ENCODE measurements at places on chromosomes 3 and 15.

DNA sequence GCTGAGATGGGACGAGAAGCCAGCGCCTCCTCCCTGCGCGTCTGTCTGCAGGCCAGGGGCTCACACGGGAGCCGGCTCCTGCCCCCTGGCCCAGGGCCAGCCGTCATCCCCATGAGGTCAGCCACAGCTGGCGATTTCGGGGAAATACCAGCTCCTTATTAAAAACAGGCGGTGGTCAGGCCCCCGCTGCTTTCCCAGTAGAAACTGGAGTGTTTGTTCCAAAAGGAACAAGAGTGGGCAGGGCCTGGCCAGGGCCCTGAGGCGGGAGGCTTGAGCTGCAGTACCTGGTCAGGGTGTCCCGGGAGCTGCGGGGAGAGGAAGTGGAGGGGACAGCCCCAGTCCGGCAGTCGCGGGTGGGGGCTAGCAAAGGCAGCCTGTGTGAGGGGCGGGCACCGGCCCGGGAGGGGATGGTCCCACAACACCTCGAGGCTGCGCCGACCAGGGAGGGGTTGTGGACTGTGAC lies 17.8 kb downstream of the MYL3 start:
- H3K36me3 ChIP-seq, result no peaks in the 10 kb centered on the region
- H3K4me1 ChIP-seq, result no peaks in the 10 kb centered on the region
- peak overlapping the region; percentile 67 for H3K4me3 ChIP-seq
- peak overlapping the region; percentile 34 for H3K27ac ChIP-seq
- DNase-seq, result no peak

- no peak overlapping the region for H3K4me3 ChIP-seq
- no peaks in the 10 kb centered on the region for H3K27me3 ChIP-seq
- no peaks in the 10 kb centered on the region for H3K36me3 ChIP-seq
- H3K4me1 ChIP-seq, result no peaks in the 10 kb centered on the region
- DNase-seq, result no peak
Observed at GRCh38 chr3:156859578-156859977, 33.4 kb downstream of the LEKR1 start.

GRCh38 chr3:14424711-14425580 lies 22.5 kb downstream of the SLC6A6 start:
- peaks cover 15% of the 10 kb centered on the region for H3K4me1 ChIP-seq
- peak overlapping the region; percentile 97 for H3K27ac ChIP-seq
- peak; percentile 20 for DNase-seq
- H3K4me3 ChIP-seq, result peak overlapping the region; percentile 2

- DNase-seq, result no peak
- H3K4me1 ChIP-seq, result no peaks in the 10 kb centered on the region
- H3K36me3 ChIP-seq, result no peaks in the 10 kb centered on the region
- no peaks in the 10 kb centered on the region for H3K27me3 ChIP-seq
- no peak overlapping the region for H3K4me3 ChIP-seq
Observed at GRCh38 chr3:70360979-70361760, 48.7 kb upstream of the MDFIC2 start.

- H3K4me1 ChIP-seq, result no peaks in the 10 kb centered on the region
- no peaks in the 10 kb centered on the region for H3K36me3 ChIP-seq
- H3K4me3 ChIP-seq, result no peak overlapping the region
- H3K27ac ChIP-seq, result no peak overlapping the region
- DNase-seq, result no peak
- H3K27me3 ChIP-seq, result no peaks in the 10 kb centered on the region
Observed at GRCh38 chr15:101394654-101395053, 94.9 kb downstream of the PCSK6 start.

GRCh38 chr15:67834581-67835296 lies 5.1 kb downstream of the RNU6-1 start:
- H3K4me1 ChIP-seq, result peaks cover 25% of the 10 kb centered on the region
- peaks cover 13% of the 10 kb centered on the region for H3K27me3 ChIP-seq
- peak overlapping the region; percentile 50 for H3K4me3 ChIP-seq
- H3K36me3 ChIP-seq, result no peaks in the 10 kb centered on the region

- no peaks in the 10 kb centered on the region for H3K36me3 ChIP-seq
- H3K4me1 ChIP-seq, result no peaks in the 10 kb centered on the region
- H3K27ac ChIP-seq, result no peak overlapping the region
- no peaks in the 10 kb centered on the region for H3K27me3 ChIP-seq
Observed at GRCh38 chr3:72058493-72059081, 273.6 kb upstream of the PROK2 start.

DNA sequence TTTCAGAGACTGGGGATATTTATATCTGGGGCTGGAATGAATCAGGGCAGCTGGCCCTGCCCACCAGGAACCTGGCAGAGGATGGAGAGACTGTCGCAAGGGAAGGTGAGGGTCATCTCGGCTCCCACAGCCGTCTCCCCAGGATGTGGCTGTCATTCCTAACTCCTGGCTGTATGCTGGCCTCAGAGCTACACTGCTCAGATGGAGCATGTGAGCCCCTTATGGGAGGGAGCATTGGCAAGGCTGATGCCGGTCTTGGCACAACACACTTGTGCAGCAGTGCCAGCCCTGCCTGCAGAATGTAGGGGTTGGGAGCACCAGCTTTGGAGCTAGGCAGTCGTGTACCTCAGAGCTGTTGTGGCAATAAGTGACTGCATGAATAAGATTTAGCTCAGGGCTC lies 5.2 kb downstream of the RCCD1 start:
- DNase-seq, result no peak
- H3K27ac ChIP-seq, result no peak overlapping the region
- H3K36me3 ChIP-seq, result peaks cover 2% of the 10 kb centered on the region
- H3K27me3 ChIP-seq, result no peaks in the 10 kb centered on the region
- H3K4me1 ChIP-seq, result peaks cover 19% of the 10 kb centered on the region
- no peak overlapping the region for H3K4me3 ChIP-seq

GRCh38 chr3:66077973-66078372 lies 39.3 kb upstream of the MAGI1 start:
- no peaks in the 10 kb centered on the region for H3K4me1 ChIP-seq
- H3K27me3 ChIP-seq, result peaks cover 6% of the 10 kb centered on the region
- no peaks in the 10 kb centered on the region for H3K36me3 ChIP-seq
- H3K4me3 ChIP-seq, result no peak overlapping the region
- H3K27ac ChIP-seq, result no peak overlapping the region

- H3K4me3 ChIP-seq, result no peak overlapping the region
- H3K27ac ChIP-seq, result no peak overlapping the region
- H3K27me3 ChIP-seq, result no peaks in the 10 kb centered on the region
Observed at GRCh38 chr3:35215525-35216500, 423.5 kb upstream of the ARPP21 start.

DNA sequence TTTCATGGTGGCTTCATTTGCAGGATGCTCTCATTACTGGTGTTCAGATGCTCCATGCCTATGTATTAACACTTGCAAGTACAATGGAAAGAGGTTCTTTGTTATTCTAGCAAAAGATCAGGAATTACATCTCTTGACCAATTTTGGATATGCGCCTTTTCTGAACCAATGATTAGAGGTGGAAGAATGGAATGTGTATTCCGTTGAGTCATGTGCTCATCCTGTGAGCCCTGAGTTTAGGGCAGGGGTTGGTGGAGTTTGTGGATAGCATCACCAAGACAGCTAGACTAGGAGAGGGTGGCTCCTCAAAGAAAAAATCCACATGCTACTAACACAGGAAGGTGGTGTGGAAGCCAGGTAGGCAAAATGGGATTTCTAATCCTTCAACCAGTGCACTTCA lies 80.7 kb upstream of the SLC25A26 start:
- no peak overlapping the region for H3K4me3 ChIP-seq
- H3K27me3 ChIP-seq, result peaks cover 2% of the 10 kb centered on the region
- H3K36me3 ChIP-seq, result no peaks in the 10 kb centered on the region
- H3K4me1 ChIP-seq, result no peaks in the 10 kb centered on the region

DNA sequence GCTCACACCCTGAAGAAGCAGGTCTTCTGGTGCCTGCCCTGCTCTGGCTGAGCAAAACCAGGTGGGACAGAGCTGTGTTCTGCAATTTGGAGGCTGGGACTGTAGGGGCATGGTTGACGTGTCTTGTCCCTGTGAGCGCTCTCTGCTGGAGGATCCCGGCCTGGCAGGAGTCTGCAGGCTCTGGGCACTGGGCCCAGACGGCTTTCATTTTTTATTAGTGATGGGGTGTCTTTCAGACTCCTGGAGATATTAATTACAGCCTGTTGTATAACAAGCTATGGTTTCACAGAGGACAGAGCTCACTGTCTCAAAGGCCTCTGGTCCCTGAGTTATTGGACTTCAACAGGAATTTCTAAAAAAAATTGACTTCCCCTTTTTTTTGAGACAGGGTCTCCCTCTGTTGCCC lies 29.5 kb upstream of the ZNF710 start:
- H3K27ac ChIP-seq, result no peak overlapping the region
- no peaks in the 10 kb centered on the region for H3K36me3 ChIP-seq
- peak; percentile 24 for DNase-seq
- no peak overlapping the region for H3K4me3 ChIP-seq
- H3K27me3 ChIP-seq, result peaks cover 1% of the 10 kb centered on the region

DNA sequence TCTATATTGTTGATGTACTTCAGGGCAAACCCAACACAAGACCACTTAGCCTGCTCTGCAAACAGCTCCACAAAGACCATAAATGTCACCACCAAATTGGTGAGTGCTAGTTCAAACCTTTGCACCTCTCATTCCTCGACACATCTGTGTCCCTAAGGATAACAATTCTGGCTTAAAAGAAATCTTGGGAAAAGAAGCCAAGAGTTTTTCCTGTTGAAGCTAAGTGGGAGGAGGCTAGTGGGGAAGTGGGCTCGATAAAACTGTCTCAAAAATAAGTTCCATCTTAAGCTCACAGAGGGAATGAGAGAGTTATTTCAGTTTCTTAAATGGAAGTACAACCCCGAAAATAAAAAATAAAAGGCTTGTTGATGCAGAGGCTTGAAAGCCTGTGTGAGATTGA lies 40.4 kb upstream of the PRICKLE2 start:
- H3K27ac ChIP-seq, result no peak overlapping the region
- no peak for DNase-seq
- H3K4me3 ChIP-seq, result no peak overlapping the region
- H3K4me1 ChIP-seq, result no peaks in the 10 kb centered on the region

- peak overlapping the region; percentile 88 for H3K27ac ChIP-seq
- peaks cover 68% of the 10 kb centered on the region for H3K4me1 ChIP-seq
- no peaks in the 10 kb centered on the region for H3K27me3 ChIP-seq
- no peak for DNase-seq
- peak overlapping the region; percentile 90 for H3K4me3 ChIP-seq
- no peaks in the 10 kb centered on the region for H3K36me3 ChIP-seq
Observed at GRCh38 chr3:30612437-30613132, 6.2 kb downstream of the TGFBR2 start.

DNA sequence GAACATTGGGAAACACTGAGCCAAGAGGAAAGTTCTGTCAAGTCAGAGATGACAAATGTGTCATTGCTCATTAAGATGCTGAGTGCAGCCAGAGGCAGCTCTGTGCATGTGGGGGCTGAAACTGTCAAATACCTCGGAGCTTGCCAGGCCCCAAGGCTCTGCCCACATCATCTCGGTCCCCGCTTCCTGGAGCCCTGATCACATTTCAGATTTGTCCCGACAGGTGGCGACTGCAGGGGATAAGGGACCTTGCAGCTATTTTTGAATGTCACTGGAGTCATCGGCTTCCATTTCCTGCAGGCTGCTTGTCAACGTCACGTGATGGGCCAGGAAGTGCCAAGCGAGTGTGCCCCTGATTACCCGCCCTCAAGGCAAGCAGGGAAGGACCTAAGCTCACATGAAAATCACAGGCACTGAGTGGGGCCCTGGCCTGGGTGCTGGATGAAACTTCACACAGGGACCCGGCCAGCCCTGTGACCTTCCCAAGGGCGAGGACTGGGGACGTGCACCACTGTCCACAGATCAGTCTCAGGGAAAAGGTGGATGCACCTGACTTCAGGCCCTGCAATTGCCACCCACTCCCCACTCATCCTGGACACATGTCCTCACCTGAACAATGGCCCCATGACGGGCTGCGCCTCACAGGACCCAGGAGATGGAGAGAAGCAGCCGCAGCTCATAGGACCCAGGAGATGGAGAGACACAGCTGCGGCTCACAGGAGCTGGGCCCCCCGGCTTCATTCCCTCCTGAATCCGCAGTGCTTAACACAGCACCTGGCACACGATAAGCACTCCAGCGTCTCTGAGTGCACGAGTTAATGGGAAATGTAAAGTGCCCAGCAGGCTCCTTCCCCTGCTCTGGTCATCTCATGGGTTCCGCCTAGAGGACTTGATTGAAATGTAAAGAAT lies 73.4 kb downstream of the NUP210 start:
- H3K36me3 ChIP-seq, result peaks cover 11% of the 10 kb centered on the region
- H3K27ac ChIP-seq, result peak overlapping the region; percentile 33
- no peak overlapping the region for H3K4me3 ChIP-seq
- no peaks in the 10 kb centered on the region for H3K27me3 ChIP-seq
- DNase-seq, result peak; percentile 77

- DNase-seq, result no peak
- peaks cover 40% of the 10 kb centered on the region for H3K36me3 ChIP-seq
- no peak overlapping the region for H3K27ac ChIP-seq
- no peak overlapping the region for H3K4me3 ChIP-seq
- H3K27me3 ChIP-seq, result no peaks in the 10 kb centered on the region
Observed at GRCh38 chr3:48879307-48879993, 19.2 kb downstream of the SLC25A20 start.

GRCh38 chr15:26166429-26166828 lies 303.3 kb upstream of the ATP10A start:
- DNase-seq, result no peak
- H3K27me3 ChIP-seq, result no peaks in the 10 kb centered on the region
- H3K36me3 ChIP-seq, result no peaks in the 10 kb centered on the region
- no peak overlapping the region for H3K4me3 ChIP-seq
- no peaks in the 10 kb centered on the region for H3K4me1 ChIP-seq

- H3K4me3 ChIP-seq, result no peak overlapping the region
- no peak for DNase-seq
- no peak overlapping the region for H3K27ac ChIP-seq
- peaks cover 5% of the 10 kb centered on the region for H3K36me3 ChIP-seq
- H3K4me1 ChIP-seq, result no peaks in the 10 kb centered on the region
Observed at GRCh38 chr3:138786788-138787271, 47.9 kb downstream of the PIK3CB start.
